ENCODE measurements at places on chromosomes 7 and 10.

DNA sequence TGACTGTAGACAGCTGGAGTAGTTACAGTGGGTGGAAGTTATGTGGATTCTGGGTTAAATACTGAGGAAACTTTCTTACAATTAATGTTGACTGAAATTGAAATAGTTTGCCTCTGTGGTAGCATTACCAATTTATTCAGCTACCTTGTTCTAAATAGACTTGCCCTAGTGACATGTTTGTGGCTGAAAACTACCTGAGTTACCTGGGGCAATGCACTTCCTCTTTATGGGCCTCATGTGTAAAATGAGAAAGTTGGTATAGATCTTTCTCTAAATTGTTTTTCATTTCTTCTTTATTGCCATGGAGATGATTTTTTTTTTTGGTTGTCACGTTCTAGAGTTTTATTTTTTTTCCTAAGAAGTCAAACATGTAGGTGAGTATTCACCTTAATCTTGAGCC, 252.7 kb upstream of the CDC14C start:
- no peak for DNase-seq

- no peak for DNase-seq
Observed at GRCh38 chr7:139571190-139571589, 47.7 kb downstream of the CLEC2L start.

DNA sequence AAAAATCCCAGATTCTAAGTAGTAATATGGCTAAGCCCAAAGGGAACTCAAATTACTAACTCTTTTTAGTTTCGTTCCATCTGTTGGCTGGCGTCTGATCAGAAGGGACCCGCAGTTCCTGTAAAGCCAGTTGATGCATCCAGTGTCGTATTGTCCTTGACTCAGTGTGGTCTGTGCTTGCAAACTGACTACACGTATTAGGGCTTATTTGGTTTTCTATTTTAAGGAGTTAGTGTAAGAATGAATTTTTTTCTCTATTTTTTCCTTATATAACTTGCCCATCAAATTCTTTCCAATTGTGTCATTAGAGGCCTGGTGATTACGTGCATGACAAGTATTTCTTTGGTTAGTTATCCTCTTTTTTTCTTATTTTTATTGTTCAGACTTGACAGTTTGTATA, 9.7 kb downstream of the ABCA13 start:
- DNase-seq = no peak

- DNase-seq = no peak
Observed at GRCh38 chr10:98224996-98225395, 43.0 kb downstream of the LOXL4 start.

DNA sequence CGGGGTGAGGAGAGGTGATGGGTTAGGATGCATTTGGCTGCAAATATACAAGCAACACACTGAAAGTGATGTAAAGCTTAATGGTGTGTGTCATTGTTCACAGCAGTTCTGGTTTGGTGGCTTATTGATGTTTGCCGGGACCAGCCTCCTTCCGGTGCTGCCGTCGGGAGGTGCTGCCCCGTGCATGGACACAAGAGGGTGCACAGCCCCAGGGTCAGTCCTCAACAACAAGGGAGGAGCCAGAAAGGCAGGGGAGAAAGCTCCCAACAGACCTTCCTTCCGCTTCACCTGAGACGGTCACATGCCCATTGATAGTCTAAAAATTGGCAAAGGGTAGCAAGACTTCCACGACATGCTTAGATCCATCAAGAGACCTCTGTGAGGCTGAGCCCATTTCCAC, 9.5 kb downstream of the RNF32 start:
- DNase-seq = peak; percentile 2

DNA sequence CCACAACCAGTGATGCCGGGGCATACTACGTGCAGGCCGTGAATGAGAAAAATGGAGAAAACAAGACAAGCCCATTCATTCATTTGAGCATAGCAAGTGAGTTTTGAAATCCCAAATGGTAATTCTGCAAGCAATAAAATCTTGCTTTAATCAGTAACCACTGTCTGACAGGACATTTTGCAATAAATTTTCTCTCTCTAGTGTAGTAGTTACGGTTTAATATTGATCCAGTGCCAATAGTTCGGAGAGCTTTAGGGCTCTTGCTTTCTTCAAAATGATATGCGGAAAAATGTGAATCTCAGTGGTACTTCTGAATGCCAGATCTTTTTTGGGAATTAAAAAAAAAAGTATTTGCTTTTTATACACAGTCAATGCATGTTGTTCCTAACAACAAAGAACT, 520.4 kb downstream of the SDK1 start:
- DNase-seq = no peak

GRCh38 chr10:89479771-89480446, 55.5 kb downstream of the SLC16A12 start:
- no peak for DNase-seq

GRCh38 chr7:19690736-19691135, 18.1 kb downstream of the POLR1F start:
- no peak for DNase-seq

DNA sequence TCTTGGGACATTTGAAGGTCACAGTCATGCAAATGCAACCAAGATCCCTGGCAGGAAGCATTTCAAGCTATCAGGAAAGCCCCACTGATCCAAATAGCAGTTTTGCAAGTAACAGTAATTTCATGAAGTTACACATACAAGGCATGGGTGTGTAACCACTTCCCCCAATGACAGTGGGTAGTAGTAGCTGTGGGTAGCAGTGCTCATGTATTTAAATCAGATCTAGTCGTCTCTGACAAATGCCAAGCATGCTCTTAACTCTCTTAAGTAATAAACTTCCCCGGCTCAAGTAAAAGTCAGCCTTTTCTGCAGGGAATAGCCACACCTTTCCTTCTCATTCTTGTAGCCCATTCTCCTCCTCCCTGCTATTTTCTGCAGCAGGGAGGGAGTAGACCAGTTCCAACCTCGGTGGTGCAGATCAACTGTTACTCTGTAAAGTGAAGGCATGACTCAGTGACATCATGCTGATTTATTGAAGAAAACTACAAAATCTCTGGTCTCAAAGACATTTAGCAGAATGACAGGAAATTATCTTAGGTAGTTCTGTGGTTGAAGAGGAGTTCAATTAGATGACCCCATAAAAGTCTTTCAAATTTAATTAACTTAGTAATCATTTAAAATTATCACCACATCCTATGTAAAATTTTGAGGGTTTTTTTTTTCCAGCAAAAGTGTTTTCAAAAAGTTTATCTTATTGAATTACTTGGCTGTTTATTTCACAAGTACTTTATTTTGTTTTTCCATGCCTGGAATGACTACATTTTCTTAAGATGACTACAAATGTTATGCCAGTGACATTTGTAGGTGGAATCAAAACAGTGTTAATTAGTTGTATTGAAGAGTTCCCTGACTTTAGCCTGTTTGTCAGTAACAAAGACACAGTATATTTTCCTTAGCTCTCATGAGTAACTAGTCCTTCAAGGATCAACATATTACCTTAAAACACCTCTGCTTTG, 568.3 kb downstream of the INHBA start:
- peak; percentile 97 for DNase-seq

GRCh38 chr7:6392712-6393666, 54.8 kb downstream of the DAGLB start:
- DNase-seq = peak; percentile 89

GRCh38 chr7:25894902-25895791, 256.9 kb upstream of the NFE2L3 start:
- peak; percentile 74 for DNase-seq

DNA sequence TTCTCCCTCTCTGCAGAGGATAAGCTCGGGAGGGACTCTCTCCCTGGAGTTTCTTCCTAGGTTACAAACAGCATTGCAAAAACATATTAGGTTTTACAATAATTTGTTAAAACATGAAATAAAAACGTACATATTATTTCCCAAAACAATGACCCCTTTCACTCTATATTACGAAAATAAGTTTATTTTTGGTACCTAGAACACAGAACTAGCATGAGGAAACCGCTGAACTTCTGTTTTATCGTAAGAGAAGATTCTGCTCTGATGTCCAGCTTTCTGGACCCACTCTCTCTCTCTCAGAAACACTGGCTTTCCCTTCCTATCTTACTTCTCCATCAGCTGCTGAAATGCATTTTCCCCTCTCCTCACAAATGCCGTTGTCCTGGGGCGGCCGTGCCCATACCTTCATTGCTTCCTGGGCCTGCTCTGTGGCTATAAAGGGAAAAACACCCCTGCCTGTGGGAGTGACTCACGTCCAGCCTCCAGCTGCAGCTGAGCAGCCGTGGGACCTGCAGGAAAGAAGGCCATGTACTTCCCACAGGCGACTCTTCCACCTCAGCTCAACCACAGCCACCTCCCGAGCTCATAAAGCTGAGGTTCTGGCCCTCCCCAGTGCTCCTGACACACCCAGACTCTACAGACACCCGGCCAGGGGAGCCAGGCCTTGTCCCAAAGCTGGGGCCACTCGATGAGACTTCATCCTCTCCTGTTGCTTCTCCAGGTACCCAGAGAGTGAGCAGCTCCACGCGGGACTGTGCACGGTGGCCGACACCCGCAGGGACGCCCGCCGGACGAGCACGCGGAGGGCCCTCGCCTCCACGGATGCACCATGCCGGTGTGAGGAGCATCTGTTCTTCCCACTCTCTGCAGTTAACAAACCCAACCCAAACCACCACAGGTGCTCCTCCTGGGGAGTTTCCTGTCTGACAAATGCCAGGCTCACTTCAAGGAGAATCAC, 3.1 kb downstream of the GPER1 start:
- peak; percentile 63 for DNase-seq

DNA sequence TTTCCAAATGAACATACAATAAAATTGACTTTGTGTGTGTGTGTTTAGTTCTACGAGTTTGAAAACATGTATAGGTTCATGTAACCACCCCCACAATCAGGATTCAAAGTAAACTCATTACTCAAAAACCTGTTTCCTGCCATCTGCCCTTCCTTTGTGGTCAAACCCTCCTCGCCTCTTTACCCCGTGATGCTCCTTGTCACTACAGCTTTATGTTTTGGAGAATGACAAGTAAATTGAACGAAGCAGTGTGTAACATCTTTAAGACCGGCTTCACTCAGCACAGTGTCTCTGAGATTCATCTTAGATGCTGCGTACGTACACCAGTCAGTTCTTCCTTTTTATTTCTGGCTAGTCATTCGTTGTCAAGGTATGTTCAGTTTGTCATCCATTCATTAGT, 54.6 kb upstream of the MKI67 start:
- DNase-seq = no peak

- no peak for DNase-seq
Observed at GRCh38 chr7:159045839-159046238, 98.8 kb downstream of the VIPR2 start.

DNA sequence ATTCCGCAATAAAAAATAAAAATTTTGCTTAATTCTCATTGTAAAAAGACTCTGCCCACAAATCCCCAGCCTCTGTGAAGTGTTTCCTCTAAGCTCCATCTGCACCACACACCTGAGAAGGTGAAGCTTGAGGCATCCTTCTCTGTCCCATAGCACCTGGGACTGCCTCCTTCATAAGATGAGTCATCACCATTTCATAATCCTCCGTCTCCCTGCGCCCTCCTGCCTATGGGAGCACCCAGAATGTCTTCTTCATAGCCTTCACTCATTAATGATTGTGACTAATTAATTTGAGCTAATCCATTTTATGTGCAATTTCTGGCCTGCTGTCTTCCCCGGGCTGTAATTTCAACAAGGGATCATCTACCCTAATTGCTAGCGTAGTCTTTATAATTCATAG, 90.3 kb downstream of the WDR11 start:
- DNase-seq = no peak

DNA sequence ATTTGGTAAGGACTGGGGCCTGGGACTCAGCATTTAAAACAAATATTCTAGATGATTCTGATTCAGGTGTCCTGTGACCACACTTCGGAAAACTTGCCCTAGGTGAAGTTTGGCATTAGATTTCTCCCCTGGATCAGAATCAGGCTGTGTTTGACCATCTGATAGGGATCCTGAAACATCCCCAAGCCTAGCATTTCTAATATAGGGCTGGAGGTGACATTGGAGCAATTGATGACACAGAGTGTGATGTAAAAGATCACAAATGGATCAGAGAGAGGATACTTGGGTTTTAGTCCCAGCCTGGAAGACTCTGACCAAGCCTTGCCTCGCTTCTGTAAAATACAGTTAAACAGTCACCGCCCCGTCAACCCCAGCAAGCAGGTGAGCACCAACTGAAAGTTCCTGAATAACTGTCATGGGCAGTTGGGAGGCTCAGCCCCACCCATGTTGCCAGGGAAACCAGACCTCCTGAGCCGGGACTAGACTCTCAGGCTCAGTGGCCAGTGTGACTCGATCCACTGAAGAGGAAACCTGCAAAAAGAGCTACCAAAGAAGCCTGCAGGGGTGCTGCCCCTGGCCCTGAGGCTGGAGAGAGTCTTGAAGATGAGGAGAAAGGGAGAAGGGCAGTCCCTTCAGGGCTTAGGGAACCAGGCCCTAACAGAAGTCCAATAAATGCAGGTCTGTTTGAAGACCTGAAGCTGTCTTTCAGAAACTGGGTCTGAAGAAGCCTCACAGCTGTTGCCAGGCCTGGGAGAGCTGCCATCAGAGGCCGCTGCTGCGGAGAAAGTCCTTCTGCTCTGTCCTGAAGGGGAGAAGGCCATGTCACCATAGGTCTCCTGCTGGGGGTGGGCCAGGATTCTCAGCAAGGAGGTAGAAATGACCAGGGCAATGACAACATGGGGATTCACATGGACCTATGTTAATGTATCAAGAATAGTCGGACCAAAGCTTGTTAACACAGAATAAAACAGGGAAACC, 126.1 kb upstream of the KCNMA1 start:
- DNase-seq = no peak

- DNase-seq = peak; percentile 38
Observed at GRCh38 chr7:31478721-31479120, 35.2 kb upstream of the ITPRID1 start.

- DNase-seq = no peak
Observed at GRCh38 chr7:36862771-36863261, 138.5 kb upstream of the AOAH start.

DNA sequence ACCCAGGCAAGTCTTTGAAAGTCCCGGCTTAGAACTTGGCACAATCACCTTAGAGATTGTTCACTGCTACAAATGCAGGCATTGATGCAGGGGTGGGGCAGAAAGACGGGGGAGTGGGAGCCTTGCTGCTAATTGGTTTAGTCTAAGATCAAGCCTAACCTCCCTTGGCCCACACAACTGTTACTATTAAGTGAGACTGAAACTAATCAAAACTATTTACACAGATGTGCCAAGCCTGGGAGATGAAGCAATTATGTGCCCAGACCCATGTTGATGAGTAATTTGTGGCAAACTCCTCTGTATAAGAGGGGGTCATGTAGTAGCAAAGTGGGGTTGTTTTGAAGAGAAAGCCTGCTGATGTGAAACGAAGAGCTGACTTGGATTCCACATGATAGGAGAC, 178.2 kb upstream of the ITGB1 start:
- DNase-seq = no peak

DNA sequence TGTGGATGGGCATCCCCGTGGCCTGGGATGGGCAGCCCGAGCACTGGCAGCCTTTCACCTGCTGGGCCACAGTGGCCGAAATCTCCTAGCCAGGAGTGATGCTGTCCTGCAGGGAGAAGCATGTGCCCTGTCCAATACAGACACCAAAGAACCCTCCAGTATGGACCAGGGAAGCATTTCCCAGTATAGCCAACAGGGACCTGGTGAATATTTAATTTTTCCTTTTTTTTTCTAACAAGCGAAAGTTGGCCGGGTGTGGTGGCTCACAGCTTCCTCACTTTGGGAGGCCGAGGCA, 11.0 kb downstream of the IMPDH1 start:
- no peak for DNase-seq

- DNase-seq = no peak
Observed at GRCh38 chr10:61642150-61642571, 20.6 kb upstream of the CABCOCO1 start.

- DNase-seq = no peak
Observed at GRCh38 chr7:3112479-3113134, 68.9 kb upstream of the CARD11 start.

Measured in inflammatory macrophage treated with lipopolysaccharide for 1 hour (primary cell).